Activated CD8-positive, alpha-beta memory T cell treated with anti-CD3 and anti-CD28 coated beads, Interleukin-2, amount 50 U/mL, for 48 hours (primary cell): ENCODE measurements at places on chromosomes 2 and 18.

DNA sequence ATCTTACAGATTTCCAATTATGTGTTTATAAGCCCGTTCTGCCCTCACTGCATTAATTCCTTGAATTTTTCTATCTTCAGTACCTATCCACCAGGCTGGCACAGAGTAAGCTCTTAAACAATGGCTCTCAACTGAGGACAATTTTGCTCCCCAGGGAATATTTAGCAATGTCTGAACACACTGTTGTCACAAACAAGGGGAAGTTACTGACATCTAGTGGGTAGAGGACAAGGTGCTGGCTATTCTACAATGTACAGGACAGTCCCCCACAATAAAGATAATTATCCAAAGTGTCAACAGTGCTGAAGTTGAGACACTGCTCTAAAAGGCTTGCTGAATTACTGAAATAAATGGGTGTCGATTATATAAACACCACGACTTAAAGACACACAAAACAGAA is 5.0 kb downstream of the NDUFS1 start:
- DNase-seq = no peak

GRCh38 chr18:44594799-44595467 is 85.8 kb upstream of the SETBP1 start:
- no peak for DNase-seq

DNA sequence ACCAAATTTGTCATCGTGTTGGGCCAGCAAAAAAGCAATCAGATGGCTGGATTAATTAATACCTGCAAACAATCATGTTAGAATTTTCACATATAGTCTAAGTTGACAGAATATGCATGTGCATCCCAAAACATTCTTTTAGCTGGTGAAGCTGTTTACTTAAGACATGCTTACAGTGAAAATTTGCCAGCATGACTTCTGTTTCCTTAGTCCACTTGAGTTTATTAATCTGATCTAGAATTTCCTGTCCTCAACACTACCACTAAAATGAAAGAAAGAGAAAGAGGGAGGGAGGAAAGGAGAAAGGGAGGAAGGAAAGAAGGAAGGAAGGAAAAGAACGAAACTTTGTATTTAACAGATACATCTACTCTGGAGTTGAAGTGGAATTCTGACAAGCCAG is 2109.9 kb upstream of the PIK3C3 start:
- no peak for DNase-seq

DNA sequence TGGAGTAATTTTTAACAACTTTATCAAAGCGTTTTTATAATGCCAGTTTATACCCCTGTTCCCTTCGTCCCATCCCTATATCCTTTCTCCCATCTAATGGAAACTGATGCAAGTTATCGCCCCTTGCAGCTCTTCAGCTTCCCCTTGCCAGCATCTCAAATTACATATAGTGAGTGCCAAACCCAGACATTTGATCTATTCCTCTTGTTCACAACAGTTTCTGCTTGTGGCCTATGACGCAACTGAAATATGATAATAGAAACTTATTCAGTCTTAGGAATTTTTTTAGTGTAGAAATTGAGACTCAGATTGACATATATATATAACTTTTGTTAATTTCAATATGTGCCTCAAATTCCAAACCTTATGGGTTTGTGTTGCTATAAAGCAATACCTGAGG is 562.2 kb upstream of the VWC2L start:
- DNase-seq = no peak

- no peak for DNase-seq
Observed at GRCh38 chr2:238895891-238896600, 48.2 kb downstream of the TWIST2 start.
